ENCODE measurements at places on chromosomes 7 and 10.

GRCh38 chr7:49580000-49580399 is 193.4 kb upstream of the VWC2 start:
- H3K4me3 ChIP-seq = no peak overlapping the region
- DNase-seq = no peak
- no peaks in the 10 kb centered on the region for H3K4me1 ChIP-seq
- H3K27me3 ChIP-seq = no peaks in the 10 kb centered on the region

- H3K27me3 ChIP-seq = no peaks in the 10 kb centered on the region
- H3K4me1 ChIP-seq = no peaks in the 10 kb centered on the region
- H3K4me3 ChIP-seq = no peak overlapping the region
- H3K27ac ChIP-seq = no peak overlapping the region
Observed at GRCh38 chr7:87038993-87039690, 20.3 kb downstream of the ELAPOR2 start.

DNA sequence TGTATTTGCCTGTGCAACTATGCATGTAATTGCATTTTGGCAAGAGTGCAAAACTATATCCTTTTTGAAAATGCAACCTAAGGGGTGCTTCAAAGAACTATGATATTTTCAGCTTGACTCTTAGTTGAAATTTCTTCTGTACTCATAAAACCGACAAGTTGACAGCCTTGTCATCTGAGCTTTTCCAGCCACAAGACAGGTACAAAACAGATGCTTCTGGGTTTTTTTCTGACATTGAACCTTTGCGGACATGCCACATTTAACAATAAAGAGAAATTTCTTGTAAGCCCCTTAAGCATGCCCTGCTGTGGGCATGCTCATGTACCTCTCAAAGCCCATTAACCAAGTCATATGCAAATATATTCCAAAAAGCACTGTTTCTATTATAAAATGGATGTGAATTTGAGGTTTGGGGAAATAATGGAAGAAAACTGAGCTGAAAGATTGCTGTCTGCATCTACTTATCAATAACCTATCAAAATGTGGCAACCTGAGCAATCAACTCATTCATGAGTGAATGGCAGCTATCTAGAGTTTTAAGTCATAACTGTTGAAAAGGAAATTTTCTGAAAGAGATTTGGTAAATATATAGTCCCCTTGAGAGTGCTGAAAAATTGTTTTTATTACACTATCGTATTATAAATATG is 1117.0 kb upstream of the LRRTM3 start:
- DNase-seq = no peak
- H3K4me1 ChIP-seq = no peaks in the 10 kb centered on the region
- H3K27me3 ChIP-seq = no peaks in the 10 kb centered on the region
- H3K27ac ChIP-seq = no peak overlapping the region

GRCh38 chr10:14438576-14438975 is 107.9 kb upstream of the FRMD4A start:
- no peaks in the 10 kb centered on the region for H3K36me3 ChIP-seq
- H3K27me3 ChIP-seq = peaks cover 2% of the 10 kb centered on the region
- no peak overlapping the region for H3K27ac ChIP-seq

DNA sequence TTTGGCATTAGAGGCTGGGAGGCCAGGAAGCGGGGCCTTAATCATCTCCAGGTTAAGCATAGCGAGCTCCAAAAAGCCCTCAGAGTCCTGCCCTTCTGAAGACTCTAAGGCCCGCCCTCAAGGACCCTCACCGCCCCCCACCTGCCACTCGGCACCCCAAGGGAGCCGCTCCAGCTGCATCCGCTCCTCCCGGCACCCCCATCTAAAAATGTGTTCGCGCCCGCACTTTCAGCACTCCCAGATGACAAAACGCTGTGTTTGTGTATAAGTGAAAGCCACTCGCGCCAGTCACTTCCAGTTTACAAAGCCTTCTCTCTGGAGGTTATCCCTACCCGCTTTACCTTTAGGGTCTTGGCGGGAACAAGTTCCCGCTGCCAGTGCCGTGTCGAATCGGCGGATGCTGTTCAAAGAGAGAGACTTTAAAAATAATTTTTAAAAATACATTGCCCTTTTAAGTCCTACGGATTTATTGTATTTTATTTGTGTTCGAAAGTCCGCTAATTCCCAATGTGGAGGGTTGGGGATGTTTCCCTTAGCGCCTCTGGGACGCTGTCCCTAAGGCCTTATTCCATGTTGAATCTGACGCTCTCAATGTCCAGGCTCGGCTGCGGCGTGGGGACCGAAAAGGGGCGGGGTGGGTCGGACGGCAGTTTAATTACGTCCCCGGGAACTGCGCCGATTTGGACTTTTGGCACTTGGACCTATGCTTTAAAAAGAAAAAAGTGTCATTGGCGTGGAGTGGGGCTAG is at the start of the genes DCLRE1A and NHLRC2:
Gene DCLRE1A, minus strand, starts transcription at position 70 of the 748 bp plus-strand sequence. CDS start 900 bp downstream, outside the sequence.
Gene NHLRC2, plus strand, starts transcription at position 649 of the 748 bp plus-strand sequence. CDS start 212 bp downstream, outside the sequence.
- peaks cover 2% of the 10 kb centered on the region for H3K36me3 ChIP-seq
- H3K4me1 ChIP-seq = peaks cover 71% of the 10 kb centered on the region
- H3K27ac ChIP-seq = peak within 1 kb of the TSS; percentile 93
- peak; percentile 74 for DNase-seq
- peak within 1 kb of the TSS; percentile 97 for H3K4me3 ChIP-seq

GRCh38 chr10:59856104-59856503 is 50.3 kb downstream of the CCDC6 start:
- peaks cover 25% of the 10 kb centered on the region for H3K4me1 ChIP-seq
- no peak for DNase-seq
- no peak overlapping the region for H3K4me3 ChIP-seq
- no peaks in the 10 kb centered on the region for H3K27me3 ChIP-seq
- H3K36me3 ChIP-seq = no peaks in the 10 kb centered on the region

DNA sequence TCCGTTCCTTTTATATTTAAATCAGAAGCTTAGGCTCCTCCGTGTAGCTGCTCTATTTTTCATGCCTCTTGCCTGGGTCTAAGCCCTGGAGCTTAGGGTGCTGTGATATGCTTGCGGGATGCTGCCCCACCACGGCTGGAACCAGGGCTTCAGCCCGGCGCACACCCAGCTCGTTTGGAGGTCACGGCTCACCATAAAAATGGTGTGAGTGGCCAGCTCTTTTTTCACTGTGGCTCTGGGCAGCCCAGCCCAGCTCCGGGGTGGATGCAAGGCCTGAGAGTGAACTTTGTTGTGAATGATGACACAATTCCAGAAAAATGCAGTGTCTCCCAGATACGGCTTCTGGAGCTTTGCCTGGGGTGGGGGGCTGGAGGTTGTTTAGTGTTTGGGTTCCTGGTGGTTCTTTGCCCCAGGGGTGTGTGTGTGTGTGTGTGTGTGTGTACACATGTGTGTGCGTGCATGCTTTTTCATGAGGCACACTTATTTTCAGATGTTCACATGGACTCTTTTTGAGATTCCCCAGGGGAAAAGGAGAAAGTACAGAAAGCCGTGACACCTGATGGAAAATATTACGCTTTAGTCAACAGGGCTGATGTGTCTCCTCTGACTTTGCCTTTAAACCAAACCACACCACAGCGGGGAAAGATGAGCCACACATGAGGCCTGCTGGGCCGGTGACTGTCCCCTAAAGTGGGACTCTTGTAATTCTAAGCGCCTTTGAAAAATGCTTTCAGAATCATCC is 46.2 kb downstream of the GRK5 start:
- DNase-seq = no peak
- H3K27ac ChIP-seq = no peak overlapping the region
- H3K36me3 ChIP-seq = no peaks in the 10 kb centered on the region
- H3K27me3 ChIP-seq = no peaks in the 10 kb centered on the region

DNA sequence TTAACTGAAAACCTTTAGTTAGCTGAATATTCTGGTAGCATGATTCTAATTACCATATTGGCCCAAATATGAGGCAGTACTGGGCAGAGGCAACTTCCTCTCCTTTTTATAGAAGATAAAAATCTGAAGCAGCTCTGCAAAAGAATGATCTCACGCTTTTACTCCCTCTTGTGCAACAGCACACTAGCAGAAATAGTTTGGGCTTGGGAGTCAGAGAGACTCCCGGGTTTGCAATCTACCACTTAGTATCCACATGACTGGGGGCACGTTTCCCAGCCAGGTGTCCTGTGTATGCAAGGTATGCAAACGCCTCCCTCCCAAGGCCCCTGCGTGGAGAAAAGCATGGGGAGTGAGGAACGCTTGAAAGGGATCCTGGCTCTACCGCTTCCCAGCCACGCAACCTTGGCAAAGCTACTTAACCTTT is 47.2 kb upstream of the RHEB start:
- H3K27me3 ChIP-seq = no peaks in the 10 kb centered on the region
- no peaks in the 10 kb centered on the region for H3K4me1 ChIP-seq
- no peak for DNase-seq
- H3K27ac ChIP-seq = no peak overlapping the region
